ENCODE measurements at places on chromosomes 11 and 22.

- no peak for DNase-seq
These were observed 7.6 kb upstream of the ASCL2 start for GRCh38 chr11:2277933-2278523.

GRCh38 chr11:19560156-19560555, 152.5 kb upstream of the NAV2 start:
- DNase-seq: no peak

DNA sequence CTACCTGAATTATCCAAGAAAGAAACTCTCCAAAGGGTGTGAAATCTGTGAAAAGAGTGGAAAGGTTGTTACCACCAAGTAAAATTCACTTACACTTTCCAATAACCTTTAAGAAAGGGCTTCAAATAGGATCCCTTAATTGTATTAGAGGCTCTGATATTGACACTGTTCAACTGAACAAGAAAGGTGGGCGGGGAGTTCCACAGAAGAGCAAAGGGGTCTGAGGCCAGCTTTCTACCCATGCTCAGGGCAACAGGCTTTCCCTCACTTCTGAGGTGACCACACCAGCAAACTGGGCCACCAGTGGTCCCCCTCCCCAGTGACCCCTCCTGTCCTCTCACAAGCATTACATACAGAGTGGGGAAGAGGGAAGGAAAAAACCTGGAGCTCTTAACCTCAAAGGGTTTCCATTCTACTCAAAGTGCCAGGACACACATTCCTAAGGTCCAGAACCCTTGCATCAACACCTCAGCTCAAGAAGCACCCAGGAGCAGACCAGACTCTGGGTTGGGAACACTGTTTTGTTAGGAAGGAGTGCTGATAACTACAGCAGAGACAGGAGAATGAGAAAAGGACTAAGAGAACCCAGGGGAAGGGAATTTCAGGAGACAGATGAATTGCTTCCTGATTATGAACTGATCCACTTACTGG, 71.6 kb upstream of the AKIP1 start:
- no peak for DNase-seq

DNA sequence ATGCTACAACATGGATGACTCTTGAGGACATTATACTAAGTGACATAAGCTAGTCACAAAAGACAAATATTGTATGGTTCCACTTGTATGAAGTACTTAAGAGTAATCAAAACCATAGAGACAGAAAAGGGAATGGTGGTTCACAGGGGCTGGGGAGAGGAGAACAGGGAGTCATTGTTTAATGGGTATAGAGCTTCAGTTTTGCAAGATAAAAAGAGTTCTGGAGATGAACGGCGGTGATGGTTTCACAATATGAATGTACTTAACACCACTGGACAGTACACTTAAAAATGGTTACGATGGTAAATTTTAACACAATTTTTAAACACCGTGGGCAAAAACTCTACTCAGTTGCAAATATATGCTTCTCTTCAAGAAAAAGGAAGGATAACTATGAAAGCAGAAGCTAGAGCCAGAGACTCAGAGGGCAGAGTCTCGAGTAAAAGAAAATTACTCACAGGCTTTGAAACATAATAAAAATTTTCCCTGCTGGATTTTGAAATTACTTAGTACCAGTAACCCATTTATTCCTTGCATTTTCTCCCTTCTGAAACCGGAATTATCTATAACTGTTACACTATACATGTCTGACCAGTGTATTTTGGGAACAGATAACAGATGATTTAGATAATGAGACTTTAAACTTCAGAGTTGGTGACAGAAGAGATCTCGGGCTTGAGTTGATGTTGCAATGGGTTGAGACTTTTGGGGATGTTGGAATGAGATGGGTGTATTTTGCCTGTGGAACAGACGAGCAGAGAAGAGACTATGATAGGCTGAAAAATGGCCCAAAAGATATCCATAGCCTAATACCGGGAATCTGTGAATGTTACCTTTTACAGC, 15.0 kb downstream of the MRTFA start:
- no peak for DNase-seq

DNA sequence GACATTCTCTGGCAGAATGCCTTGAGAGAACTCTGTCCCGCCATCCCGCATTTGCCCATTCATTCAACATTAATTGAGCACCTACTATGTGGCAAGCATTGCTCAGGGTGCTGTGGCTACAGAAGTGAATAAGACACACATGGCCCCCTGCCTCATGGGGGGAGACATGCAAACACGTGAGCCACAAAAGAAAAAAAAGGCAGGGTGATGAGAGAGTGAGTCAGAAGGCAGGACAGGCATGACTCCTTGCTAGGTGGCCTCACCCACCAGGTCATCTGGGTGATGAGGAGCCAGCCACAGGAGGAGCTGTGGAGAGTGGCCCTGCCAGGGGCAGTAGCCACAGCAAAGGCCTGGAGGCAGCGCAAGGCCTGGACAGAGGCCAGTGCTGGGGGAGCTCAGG, 4.9 kb downstream of the CHRM4 start:
- DNase-seq: no peak

DNA sequence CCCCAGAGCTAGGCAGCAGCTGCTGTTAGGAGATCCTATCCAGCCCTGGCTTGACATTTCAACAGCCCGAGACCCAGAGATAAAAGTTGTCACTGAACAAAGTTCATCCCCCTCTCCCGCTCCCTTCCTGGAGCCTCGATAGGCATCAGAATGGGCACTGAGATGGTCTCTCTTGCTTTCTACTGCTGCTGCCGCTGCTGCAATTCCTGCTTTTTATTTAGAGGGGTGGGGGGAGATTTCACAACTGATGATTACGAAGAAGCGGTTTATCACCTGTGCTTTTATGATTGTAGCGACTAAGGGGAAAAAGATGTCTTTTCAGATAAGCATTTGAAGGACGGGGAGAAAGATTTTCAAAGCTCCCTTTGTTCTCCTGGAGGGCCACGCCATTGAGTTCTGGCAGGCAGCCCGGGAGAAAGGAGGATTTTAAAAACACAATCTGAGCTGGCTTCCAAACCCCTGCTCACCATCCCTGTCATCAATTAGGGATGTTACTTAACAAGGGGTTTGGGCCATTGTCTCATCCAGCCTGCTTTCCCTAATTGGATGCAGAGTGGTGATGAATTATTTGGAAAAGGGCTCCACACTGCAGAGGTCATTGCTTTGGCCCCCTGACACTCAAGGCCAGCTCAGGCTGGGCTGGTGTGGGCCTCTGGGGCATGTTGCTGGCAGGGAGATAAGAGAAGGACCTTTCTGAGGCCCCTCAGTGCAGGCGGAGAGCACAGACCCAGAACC, 344.7 kb downstream of the BUD13 start:
- no peak for DNase-seq

DNA sequence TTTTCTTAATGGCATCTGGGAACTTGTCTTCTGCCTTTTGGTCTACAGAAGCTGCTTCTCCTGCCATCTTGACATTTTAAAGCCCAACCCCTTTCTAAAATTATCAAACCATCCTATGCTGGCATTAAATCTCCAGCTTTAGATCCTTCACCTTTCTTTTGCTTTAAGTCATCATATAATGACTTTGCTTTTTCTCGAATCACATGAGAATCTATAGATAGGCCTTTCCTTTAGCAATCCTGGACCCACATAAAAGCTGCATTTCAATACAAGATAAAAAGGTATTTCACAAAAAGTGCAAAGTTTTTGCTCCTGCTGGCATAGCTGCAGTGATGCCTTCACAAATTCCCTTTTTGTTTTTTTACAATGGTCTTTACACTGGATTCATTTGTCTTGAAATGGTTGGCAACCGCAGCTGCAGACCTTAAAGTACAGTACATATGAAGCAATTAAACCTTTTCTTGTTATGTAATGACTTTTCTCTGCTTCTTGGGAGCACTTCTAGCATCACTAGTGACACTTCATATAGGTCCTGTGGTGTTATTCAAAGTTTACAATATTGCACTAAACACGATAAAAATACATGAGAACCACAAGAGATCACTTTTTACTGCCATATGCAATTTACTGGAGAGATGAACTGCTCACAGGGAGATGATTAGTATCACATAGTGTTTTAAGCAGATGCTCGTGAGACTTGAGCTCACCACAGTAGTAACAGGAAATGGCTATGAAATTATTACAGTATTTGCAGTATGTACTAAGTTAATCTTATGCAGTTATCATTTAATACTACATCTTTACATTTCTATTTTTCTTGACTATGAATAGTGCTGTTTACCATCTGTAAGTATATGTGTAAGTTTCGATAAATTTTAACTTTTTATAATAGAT, 41.6 kb downstream of the ACER3 start:
- no peak for DNase-seq

DNA sequence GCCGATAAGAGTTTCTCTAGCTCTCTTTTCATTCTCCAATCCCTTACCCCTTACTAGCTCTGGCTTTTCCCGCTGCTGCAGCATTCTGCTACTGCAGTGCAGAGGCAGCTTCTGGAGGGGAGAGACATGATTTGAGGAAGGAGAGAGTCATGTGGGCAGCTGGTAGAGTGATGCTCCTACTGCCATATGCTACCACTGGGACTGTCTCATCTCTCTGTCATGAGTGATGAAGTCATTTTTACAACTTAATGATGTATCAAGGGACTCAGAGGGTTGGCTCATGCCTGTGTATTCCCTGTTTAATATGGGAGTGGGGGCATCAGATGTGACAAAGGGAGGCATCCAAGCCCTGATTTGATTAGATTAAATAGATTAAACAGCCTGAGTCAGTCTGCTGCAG, 11.3 kb downstream of the SLC17A6 start:
- no peak for DNase-seq

GRCh38 chr22:36776722-36777121, 803 bp upstream of the IFT27 start:
- DNase-seq: no peak

DNA sequence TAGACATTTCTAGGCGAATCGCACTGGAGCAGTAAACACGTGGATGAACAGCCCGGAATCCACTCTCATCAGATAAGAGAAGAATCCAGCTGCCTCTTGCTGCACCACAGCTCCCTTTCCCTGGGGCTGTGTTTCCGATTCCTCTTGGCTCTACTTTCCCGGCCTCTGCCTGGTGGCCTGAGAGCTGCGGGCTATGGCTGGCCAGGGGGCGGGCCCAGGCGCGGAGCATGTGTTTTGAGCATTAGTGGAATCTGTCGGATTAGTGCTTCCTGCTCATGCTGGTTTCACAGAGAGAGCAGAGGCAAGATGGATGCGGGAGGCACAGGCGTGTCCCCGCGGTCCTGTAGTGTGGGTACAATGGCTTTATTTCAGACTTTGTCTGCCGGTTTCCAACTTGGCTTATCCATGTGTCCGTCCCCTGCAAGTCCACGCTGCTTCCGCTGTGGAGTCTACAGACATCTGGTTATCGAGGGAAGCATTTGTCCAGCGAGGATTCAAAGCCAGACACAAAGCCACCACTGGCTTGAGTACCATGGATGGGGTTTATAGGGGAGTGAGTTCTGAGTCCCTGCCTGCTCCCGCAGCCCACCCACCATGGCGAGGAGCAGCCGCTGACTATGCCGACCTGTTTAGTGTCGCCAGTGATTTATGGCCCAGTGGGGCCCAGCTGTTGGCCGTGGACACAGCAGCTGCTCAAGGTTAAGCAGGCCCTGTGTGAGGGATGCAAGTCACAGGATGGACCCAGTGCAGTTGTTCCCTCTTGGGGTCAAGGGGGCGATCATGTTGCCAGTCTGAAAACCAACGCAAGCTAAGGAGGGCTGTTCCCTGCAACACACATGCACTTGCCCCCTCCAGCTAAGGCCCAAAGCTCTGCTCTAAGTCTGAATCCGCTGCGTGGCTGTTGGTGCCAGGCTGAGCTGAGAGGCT, 43.3 kb upstream of the EP300 start:
- DNase-seq: no peak

- DNase-seq: no peak
These were observed 3.7 kb upstream of the RPS6KA4 start for GRCh38 chr11:64355078-64355940.

DNA sequence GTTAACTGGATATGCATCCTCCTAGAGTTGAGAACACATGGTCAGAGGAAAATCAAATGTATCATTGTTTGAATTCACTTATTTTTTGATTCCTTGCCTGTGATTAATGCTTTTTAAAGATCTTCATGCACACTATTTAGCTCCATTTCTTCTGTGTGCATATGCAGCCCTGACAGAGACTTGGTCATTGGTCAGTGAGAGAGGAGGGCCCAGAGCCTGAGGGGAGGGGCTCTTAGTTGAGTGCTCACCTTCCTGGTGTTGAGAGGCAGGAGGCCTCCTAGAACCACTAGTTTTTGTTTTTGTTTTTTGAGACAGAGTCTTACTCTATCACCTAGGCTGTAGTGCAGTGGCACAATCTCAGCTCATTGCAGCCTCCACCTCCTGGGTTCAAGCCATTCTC, 48.9 kb downstream of the TNRC6B start:
- DNase-seq: no peak

DNA sequence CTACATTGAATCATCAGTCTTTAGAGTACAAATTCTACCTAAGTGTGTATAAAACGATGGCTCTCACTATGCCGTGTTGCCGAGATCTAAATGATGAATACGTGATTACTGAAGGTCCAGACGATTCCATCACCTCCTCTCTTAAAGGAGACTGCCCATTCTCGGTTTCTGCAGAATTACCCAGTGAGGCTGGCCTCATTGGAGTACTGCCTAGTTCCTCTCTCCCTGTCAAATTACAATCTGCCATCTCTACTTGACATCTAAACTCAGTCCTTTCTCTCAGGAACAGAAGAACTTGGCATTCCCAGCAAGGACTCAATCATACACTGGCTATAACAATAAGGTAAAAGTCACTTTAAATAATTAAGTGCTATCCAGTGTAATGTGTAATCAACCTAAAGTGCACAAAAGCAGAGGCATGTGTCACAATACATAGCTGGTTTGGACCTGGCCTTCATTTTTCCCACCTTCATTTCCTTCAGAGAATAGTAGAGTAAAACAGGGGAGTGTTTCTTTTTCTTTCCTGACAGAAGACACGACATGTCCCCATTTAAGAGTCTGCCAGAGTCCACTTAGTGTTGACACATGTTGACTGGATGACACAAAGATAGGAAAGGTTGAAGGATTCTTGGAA, 634.1 kb downstream of the LRRC4C start:
- no peak for DNase-seq

DNA sequence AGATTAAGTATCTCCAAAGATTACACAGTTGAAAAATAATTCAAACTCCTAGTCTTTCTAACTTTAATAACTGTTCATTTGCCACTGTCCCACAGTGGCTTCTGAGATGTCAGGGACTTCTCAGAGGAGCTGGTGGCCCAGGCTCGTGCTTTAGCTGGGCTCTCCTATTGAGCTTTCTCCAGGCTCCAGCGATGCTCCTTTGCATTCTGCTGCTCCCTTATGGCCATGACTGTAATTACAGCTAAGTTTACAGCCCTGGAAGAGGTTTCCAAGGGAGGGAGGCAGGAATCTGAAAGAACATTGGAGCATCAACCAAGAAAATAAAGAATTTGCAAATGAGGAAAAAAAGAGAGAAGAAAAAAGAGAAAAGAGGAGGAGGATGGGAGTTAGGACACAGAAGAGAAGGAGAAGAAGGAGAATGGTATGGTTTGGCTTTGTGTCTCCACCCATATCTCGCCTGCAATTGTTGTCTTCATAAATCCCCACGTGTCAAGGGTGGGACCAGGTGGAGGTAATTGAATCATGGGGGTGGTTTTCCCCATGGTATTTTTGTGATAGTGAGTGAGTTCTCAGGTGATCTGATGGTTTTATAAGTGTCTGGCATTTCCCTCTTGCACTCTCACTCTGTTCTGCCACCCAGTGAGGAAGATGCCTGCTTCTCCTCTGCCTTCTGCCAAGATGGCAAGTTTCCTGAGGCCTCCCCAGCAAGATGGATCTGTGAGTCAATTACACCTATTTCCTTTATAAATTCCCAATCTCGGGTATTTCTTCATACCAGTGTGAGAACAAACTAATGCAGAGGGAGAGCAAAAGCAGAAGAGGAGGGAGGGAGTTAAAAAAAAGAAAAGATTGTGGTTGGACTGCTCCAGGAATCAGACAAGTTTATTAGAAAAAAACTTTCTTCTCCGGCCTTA, 857.0 kb downstream of the KCNA4 start:
- no peak for DNase-seq

GRCh38 chr11:60251485-60252212, 8.7 kb upstream of the MS4A4E start:
- DNase-seq: no peak

Data from activated naive CD8-positive, alpha-beta T cell treated with anti-CD3 and anti-CD28 coated beads, Interleukin-2, amount 50 U/mL, for 16 hours (primary cell).